Right cardiac atrium (tissue), 5 donors: ENCODE measurements at places on chromosomes 5 and 9. TPM values are rescaled to one million over a fixed set of nuclear protein-coding genes. Genes with fewer than 3 reads are reported as not detected.

DNA sequence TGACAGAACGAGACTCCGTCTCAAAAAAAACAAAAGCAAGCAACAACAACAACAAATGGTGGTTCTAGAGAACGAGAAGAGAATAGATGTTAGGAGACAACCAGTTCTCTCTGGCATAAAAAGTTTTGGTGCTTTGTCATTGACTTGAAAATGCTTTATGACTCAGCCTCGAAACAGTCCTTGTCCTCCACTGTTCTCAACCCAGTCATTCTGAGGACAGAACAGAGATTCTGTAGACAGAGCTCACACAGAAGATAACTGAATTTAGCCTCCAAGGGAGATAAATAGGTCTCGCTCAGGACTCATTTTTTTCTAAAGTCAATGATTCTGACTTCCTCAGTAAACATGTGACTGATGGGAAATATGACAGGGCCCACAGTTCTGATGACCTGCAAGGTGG is 76.0 kb upstream of the FSTL4 start:
- no peak for DNase-seq

GRCh38 chr5:52760695-52761366 is 26.9 kb upstream of the ITGA1 start:
- no peak for DNase-seq

Gene FRRS1L
- 0.91 TPM for polyA plus RNA-seq

Gene PHF24
- polyA plus RNA-seq, result 0.07 TPM
